Epithelial cell of prostate (primary cell): ENCODE measurements at places on chromosomes 1 and 21.

- DNase-seq, result no peak
Measured at GRCh38 chr1:60621368-60621851, 461.0 kb upstream of the NFIA start.

GRCh38 chr1:156151093-156151688 lies 2.2 kb upstream of the SEMA4A start:
- DNase-seq, result no peak

- DNase-seq, result no peak
Measured at GRCh38 chr1:34587761-34588160, 167.1 kb upstream of the GJB5 start.

DNA sequence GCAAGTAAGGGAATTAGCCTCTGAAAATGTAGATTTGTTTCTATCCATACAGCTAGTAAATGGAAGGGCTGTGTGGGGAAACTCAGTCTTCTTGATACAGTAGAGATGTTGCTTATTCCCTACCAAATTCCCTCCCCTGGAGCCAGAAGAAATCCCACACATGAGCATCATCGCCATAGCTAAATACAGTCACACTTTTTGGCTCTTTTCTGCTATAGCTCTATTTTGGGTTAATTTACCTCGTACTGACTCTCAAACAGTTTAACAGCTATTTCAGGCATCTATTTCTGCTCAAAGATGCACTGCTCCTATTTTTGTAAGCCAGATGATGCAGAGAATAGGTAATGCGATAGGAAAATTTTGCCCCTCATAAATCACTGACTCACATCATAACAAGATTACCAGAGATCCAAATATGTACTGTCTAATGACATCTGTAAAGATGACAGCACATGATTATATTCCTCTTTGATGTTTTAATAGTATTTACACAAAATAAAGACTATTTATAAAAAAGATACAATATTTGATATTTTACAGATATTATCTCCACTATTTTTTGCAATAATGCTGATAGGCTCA lies 58.6 kb downstream of the XCL1 start:
- no peak for DNase-seq

DNA sequence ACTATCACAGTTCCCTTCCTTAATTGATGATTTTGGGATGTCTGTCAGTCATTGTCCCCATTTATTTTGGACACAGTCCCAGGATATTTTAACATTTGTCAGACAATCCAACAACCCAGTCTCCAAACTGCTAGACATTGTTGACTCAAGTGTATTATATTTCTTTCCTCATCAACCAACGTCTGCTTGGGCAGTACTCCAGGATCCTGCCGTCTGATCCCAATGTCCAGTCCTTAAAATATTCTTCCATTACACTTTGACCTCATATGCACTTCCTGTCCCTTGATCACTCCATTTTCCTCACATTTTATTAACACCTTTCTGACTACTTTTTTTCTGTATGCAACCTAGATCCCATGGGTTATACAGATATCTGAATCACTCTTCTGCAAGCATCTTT lies 39.8 kb upstream of the KIAA0040 start:
- DNase-seq, result no peak

DNA sequence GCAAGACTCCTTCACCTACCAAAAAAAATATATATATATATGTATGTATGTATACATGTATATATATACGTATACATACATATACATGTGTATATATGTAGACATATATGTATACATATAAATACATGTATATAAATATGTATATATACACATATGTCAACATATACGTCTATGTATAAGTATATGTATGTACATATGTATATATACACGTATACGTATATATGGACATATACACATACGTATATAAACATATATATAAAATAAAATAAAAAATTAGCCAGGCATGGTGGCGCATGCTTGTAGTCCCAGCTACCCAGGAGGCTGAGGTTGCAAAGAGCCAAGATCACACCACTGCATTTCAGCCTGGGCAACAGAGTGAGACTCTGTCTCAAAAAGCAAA lies 31.6 kb downstream of the BRWD1 start:
- DNase-seq, result no peak

DNA sequence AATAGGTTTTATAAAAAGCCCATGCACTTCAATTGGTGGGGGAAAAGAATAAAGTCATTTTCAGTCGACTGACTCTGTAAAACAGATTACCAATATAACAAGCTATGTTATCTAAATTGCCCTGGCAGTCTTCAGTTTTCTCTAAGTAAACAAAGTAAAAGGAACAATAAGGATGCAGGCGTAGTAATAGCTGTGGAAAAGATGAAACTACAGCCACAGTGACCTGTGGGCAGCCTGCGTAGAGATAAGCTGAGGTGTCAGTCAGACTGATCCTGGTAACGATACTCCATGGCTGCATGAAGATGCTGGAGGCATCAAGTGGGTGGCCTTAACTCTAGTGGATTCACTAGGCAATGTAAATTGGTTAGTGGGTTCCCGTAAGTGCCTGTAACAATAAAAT lies 29.3 kb downstream of the CLCC1 start:
- DNase-seq, result no peak

DNA sequence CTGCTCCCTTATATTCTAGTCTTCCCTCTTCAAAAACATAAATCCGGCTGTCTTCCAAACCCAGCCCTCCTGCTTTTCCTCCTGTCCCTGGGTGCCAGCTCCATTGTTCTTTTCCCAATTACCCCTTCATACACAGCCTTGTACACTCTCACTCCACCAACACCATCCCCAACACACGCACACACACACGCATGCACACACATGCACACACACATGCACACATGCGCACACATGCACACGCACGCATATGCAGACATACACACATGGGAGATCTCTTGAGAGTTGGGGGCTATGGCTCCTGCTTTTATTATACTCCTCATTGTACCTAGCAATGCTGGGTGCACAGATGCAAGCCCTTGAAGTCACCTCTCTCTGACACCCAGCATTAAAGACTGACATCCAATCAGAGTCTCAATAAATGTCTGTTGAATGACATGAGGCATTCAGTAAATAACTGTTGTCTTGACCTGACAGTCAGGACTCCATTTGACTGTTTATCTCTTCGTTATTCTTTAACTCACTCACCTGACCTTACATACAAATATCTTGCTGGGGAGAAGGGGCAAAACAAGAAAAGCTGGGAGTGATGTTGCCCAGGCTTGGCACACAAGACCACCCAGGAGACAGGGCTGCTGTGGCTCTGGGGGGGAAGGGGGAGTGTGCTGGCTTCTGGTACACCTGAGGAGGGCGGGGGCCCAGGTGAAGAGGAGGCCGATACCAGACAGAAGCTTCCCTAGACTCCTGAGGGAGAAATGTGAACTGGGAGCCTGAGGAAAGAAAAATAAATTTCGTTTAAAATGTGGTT lies 16.0 kb downstream of the ABCA4 start:
- no peak for DNase-seq

DNA sequence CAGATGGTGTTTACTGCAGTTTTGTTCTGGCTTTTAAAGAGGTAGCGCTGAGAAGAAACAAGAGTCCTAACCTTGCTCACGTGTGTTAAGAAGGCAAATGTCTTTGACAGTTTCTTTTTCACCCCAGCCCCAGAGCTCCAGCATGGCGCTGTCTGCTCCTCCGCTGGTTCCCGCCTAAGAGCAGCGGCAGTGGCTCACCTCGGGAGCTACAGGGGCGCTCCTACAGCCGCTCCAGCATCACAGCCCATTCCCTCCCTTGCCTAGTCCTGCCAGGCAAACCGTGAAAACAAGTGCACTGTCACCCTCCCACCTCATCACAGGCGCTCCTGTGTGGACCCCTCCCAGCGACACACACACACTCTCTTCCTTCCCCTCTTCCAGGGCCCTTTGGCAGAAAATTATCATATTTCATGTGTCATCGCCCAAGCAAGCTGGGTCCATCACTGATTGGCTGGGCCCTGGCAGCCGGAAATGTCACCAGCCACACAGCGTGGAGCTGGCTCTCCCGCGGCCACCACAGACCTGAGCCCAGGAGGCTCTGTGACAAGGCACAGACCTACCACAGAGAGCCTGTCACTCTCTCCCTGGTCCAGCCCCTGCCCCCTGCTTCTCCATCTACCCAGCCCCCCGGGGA lies 1.2 kb upstream of the HIVEP3 start:
- DNase-seq, result no peak

DNA sequence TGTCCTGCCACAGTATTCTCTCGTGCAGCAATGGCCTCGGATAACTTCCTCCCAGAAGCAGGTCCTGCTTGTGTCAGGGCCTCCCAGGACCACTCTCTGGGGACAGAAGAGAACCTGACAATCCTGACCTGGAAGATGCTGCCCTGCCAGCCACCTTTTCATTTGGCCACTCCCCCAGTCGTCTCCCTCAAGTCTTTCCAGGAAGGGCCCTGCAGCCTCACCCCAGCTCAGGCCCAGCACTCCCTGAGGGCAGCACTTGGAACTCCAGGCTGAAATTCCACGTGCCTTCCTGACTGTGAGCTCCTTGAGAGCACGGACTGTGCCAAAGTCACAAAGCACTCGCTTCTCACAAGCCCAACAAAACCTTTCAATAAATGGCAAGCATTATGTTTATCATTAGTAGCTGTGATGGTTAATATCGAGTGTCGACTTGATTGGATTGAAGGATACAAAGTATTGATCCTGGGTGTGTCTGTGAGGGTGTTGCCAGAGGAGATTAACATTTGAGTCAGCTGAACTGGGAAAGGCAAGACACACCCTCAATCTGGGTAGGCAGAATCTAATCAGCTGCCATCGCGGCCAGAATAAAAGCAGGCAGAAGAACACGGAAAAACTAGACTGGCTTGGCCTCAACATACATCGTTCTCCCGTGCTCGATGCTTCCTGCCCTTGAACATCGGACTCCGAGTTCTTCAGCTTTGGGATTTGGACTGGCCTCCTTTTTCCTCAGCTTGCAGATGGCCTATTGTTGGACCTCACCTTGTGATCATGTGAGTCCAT lies 2.3 kb upstream of the CLEC20A start:
- DNase-seq, result no peak

DNA sequence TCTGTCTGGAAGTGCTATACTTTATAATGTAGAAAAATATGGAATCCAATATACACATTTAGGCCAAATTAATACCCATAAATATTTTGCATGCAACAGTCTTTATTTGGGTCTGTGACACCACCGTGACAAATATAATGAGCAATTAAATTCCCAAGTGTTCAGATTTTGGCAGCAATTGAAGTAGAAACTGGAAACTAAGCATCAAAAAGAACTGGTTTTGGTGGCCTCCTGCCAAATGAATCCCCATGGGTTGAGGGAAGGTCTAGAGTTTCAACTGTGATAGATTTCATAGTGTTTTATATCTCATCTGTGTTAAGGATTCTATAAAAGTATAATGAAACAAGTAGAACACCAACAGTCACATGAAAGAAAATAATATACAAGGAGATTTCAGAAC lies 88.4 kb downstream of the DPYD start:
- DNase-seq, result no peak

GRCh38 chr1:62941780-62942179 lies 157.8 kb downstream of the ATG4C start:
- no peak for DNase-seq

DNA sequence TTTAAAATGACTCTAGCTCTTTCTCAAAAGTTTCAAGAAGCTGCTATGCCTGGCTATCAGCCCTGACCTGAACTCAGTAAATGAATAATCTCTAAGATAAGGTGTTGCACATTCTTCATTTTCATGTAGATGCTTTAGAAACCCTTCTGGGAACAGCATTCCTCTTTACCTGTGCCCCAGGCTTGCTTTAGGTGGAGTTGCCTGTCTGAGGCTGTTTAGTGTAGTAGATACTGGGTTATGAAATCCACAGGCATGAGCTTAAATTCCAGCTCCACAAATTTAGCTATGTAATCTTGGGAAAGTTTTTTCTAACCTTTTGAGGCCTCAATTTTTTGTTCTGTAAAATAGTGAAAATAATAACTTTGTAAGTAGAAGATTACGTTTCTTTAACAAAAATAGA lies 41.6 kb downstream of the ATP6V1G3 start:
- DNase-seq, result no peak
